ENCODE measurements at places on chromosomes 3 and 15. TPM values are rescaled to one million over a fixed set of nuclear protein-coding genes. Genes with fewer than 3 reads are reported as not detected.

The CCDC54 gene
- not detected for total RNA-seq

The ARL6IP5 gene
- 146 TPM for total RNA-seq

The THPO gene
- 0.36 TPM for total RNA-seq

The GOLGA8G gene
- not detected for total RNA-seq

The KLHL6 gene
- total RNA-seq = 0.29 TPM

The RTP4 gene
- not detected for total RNA-seq

The SLC38A3 gene
- 7.1 TPM for total RNA-seq

The SLC28A2 gene
- not detected for total RNA-seq

The C3orf85 gene
- total RNA-seq = not detected

The DNAJA4 gene
- 13.7 TPM for total RNA-seq
